ENCODE measurements at places on chromosomes 7 and 10.

GRCh38 chr10:61801484-61801883 is 100.0 kb upstream of the ARID5B start:
- no peak for DNase-seq

GRCh38 chr10:91804126-91804510 is 5.9 kb downstream of the TNKS2 start:
- DNase-seq, result no peak

DNA sequence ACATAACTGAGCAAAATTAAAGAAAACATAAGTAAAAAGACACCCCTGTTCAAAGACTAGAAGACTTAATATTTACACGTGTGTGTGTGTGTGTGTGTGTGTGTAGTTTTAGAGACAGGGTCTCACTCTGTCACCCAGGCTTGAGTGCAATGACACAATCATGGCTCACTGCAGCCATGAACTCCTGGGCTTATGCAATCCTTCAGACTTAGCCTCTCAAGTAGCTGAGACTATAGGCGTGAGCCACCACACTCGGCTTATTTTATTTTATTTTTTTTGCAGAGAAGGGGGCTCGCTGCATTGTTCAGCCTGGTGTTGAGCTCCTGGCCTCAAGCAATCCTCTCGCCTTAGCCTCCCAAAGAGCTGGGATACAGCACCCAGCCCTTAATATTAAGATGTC is 90.3 kb downstream of the JMJD1C start:
- DNase-seq, result no peak

DNA sequence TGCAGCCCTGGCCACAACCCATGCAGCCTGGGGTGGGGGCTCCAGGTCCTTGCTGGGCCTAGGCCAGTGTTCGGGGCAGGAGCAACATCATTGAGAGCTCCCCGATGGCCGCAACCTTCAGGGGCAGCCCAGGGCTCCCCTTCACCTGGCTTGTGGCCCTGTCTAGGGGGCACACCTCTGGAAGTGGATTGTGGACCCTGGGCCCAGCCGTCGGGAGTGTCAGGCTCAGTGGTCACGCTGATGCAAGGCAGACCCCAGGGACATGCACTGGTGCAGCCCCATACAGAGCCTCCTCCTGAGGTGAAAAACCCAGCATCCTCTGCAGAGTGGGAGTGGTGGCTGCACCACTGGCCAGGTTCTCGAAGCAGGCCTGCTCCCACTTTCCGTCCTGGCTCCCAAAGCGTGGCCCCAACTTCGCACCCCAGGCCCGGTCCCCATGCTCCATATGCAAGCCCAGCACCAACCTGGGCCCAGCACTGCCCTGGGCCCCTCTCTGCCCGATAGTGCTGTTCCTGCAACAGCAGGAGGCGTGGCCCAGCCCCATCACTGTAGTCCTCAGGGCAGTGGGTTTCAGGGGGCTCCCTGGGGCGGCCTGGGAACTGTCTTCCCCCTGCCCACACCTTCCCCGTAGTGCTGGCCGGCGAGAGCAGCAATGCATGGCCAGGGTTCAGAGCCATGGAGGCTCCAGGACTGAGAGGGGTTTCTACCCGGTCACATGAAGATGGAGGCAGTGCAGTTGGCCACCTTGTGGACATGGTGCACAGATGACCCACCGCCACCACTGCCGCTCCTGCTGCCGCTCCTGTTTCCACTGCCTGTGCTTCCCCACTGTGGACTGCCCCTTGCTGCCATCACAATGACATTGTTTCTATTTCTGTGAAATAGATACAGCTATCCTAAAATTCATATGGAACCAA is 303.9 kb upstream of the NRG3 start:
- no peak for DNase-seq

GRCh38 chr10:35493196-35494118 is 111.7 kb upstream of the GJD4 start:
- no peak for DNase-seq

DNA sequence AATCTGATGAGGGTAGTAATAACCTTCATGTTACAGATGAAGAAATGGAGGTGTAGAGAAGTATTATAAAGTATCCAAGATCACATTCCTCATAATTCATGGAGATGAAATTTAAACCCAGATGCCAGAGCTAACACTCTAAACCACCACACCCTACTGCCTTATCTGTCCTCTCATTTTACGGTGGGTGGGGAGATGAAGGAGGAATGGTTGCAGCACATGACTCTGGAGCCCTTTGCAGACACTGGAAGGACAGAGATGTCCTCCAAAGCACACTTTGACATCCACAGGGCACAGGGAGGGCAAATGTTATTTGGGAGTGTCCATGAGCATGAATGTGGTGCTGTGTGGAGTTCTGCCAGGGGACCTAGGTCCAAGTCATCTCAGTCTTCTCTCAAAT is 1.1 kb downstream of the PLEKHS1 start:
- DNase-seq, result no peak

- no peak for DNase-seq
Measured at GRCh38 chr7:143323653-143324052, 7.7 kb downstream of the CLCN1 start.

DNA sequence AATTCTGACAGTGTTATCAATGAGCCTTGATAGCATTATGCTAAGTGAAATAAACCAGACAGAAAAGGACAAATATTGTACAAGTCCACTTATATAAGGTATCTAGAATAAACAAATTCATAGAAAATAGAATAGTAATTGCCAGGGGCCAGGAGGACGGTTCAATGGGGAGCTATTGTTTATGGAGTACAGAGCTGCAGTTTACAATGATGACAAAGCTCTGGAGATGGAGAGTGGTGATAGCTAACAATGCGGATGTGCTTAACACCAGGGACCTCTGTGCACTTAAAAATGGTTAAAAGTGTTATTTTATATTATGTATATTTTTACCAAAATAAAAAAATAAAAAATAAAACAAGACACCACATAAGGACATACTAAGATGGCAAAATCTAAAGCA is 46.1 kb upstream of the ZNF33B start:
- DNase-seq, result no peak

- no peak for DNase-seq
Measured at GRCh38 chr10:10774416-10774815, 243.3 kb upstream of the CELF2 start.

- no peak for DNase-seq
Measured at GRCh38 chr7:68041554-68041953, 1044.9 kb downstream of the TYW1 start.

All from stimulated activated CD4-positive, alpha-beta T cell treated with anti-CD3 and anti-CD28 coated beads, TNF-alpha, amount 100 ng/mL, for 24 hours (primary cell).